ENCODE measurements at places on chromosomes 6 and 20.

GRCh38 chr6:131920656-131921055 lies 30.5 kb downstream of the CCN2 start:
- DNase-seq: no peak

- DNase-seq: no peak
Measured at GRCh38 chr6:153949616-153950015, 89.4 kb upstream of the OPRM1 start.

- no peak for DNase-seq
Measured at GRCh38 chr6:42190554-42191183, 4.1 kb downstream of the GUCA1B start.

- DNase-seq: no peak
Measured at GRCh38 chr6:72589096-72589495, 32.8 kb upstream of the KCNQ5 start.

DNA sequence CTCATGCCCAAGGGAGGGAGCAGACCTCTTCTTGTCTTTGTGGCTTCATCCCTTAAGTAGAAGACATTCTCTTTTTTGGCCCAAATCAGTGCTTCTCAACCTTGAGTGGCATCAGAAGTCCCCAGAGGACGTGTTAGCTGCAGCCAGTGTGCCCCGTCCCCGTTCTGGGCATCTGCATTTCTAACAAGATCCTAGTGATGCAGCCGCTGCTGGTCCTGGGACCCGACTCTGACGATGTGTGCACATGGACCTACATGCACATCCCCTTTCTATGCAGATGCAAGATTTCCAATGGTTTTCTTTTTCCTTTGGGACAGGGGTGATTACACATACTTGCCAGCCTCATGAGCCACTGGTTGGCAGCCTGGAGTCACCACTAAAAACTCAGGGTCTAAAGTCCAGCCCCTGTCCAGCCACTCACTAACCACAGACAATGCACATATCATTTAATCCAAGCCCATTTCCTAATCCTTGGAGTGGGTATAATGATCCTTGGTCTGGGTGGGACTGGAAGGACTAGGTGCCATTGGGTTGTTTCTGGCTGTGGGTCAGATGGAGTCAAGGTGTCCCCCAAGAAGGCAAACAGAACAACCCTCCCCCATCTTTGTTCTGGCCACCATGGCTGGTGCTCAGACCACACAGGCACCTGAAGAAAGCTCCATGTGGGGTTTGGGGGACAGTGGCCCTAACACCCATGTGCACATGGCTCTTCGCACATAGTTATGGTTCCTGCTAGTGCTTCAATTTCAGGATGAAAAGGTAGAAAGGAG lies 6.4 kb downstream of the ACSS1 start:
- DNase-seq: no peak

DNA sequence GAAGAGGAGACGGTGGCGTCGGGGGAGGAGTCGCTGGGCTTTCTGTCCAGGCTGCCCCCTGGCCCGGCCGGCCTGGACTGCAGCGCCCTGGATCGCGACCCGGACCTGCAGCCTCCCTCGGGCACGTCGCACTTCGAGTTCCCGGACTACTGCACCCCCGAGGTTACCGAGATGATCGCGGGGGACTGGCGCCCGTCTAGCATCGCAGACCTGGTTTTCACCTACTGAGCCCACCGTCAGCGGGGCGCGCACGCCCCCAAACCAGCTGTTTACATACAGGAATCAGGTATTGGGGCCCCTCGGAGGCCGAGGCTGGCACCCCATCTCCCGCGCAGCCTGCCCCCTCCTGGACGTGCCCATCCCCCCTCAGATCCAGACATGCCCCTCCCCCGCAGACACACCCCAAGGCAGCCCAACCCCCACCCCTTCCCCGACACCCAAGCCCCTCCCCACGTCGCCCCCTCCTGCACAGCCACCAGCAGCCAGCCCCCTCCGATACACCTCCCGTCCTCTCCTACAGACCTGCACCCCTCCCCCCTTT lies 1.4 kb downstream of the SOX12 start:
- DNase-seq: no peak

GRCh38 chr6:106648651-106649308 lies 19.4 kb downstream of the QRSL1 start:
- DNase-seq: no peak

DNA sequence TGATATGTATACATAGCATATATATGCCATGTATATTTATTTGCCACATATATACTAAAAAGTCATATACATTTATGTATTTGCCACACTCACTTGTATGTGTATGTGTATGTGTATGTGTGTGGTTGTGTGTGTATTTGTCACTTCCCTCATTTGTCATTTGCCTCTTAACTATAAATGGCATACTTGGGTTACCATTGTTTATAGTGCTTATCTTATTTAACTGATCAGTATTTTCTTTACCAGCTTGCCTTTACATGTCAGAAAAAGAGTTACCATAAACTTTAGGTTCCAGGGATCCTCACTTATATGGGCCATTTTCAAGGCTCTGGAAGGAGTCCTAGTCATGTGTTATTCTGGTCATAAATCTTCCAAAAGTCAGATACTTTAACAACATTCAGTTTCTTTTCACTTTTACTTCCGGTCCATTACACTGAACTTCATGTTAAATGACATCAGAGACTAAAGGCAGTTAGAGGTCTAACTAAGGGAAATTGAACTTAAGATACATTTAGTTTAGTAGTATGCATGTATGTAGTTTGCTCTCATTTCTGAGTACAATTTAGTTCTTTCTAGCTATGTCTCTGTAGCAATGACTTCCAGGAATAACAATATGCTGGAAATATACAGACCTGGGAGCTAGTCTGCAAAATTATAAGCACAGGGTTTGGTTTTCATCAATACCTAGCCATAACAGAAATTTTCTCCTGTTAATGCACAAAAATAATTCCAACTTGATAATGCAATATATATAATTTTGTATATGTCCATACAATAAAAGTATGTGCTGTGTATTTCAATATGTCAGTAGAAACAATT lies 33.7 kb upstream of the HIVEP1 start:
- DNase-seq: no peak

DNA sequence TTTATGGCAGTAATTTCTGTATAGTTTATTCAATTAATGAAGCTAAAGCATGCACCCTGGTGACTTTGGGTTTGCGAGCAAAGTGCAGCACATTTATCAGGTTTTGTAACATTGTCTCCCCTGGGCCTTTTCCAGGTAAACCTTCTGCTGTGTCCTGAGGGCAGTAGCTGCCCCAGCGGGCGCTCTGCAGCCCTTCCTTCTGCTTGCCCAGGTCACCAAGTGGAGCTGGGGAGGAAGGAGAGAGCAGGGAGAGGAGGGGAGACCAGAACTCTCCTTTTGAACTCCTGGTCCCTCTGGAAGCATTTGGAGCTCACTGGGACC lies 145.6 kb downstream of the DLL1 start:
- no peak for DNase-seq

DNA sequence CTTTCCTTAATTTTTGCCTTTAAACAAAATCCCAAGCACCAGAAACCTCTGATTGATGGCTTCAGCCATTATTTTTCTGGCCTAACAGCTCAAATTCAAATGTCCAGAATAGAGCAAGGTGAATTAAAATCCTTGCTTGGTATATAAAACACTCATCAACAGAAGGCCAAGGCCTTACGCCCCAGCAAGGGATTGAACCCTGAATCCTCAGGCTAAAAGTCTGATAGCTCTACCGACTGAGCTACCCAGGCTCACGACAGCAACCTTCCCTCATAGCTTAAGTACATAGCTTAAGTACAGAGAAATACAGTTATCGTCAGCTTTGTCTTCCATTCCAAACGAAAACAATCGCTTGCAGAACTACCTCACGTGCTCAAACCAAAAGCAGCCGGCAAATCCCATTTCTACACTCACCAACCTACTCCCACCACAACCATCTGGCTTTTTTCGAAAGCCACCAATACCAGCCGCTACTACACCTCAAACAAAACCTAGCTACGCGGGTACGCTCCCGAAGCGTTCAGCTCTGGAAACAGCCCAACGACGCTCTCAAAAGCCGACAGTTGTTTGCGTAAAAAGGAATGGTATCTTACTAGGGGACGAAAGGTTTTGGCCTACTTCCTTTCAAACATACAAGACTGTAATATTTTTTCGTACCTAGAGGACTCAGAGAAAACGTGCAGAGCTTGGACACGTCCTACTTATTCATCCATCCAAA lies 167.5 kb downstream of the GPX5 start:
- DNase-seq: no peak

DNA sequence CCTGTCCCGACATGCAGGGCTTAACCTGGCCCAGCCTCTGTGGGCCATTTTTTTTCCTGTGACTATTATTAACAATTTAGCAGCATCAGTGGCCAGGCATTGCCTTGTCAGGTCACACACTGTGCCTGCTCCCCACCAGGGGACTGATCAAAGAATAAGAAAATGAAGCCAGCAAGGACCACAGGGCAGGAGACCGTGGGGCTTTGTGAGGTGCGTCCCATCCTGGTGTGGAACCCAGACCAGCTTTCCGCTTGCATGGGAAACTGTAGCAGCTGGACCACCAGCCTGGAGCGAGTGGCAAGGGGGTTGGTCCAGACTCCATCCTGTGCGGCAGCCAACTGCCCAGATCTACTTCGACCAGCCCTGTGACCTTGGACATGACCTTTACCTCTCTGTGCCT lies 218.3 kb downstream of the ANKRD60 start:
- no peak for DNase-seq

- no peak for DNase-seq
Measured at GRCh38 chr20:10481676-10482075, 46.6 kb downstream of the SLX4IP start.

DNA sequence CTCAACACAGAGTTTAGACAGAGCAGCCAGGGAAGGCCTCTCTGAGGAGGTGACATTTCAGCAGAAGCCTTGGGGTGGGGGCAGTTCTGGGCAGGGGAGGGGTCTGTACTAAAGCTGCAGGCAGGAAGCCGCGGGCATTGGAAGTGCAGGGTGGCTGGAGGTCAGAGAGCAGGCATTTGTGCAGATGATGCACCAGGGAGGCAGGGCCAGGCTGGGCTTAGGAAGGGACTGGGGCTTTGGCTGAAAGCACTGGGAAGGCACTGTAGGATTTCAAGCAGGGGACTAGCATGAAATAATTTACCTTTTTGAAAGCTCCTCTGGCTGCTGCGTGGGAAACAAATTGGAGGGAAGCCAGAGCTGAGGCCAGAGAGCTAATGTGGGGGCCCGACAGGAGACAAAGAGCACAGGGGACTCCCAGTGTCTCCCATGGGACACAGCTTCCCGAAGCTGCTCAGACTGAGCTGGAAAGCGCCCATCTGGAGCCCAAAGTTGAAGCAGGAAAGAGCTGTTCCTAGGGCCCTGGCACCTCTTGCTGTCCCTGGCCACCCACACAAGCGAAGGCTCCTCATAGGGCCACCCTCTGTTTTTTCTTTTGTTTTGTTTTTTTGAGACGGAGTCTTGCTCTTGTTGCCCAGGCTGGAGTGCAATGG lies 19.3 kb downstream of the ADA start:
- no peak for DNase-seq

GRCh38 chr20:31605902-31606803 lies 1.1 kb downstream of the ID1 start:
- no peak for DNase-seq

- DNase-seq: no peak
Measured at GRCh38 chr6:156508126-156508525, 269.1 kb upstream of the ARID1B start.

DNA sequence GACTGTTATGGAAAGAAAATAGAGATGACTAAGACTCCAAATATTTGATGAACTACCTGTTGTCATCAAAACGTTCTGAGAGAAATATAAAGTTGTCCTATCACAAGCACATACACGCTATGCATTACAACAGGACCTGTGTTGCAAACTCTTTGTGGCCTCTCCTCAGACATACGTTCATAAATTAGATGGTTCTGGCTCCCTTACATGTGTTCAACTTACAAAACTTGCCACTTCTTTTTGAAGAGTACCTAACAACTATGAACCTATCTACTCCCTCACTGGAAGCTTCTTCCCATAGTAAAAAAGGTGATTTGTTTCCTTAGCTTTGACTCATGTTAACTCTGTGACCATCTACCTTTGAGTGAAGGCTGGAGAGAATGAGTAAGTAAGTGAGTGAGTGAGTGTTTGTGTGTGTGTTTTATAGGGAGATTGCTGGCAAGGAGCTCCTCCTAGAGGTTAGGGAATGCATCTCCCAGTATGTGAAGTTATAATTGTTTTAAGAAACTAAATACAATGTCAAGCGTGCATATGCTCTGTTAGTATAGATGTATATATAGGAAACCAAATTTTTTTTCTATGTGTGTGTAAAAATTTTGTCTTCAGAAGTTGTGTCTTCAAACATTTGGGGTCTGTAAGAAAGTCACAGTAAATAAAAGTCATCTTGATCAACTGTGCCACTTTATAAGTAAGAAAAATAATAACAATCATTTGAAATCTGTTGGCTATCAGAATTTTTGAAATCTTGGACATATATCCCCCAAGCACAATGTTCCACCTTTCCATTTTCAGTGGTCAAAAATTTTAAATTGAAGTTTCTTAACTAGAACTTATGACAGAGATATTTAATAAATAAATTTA lies 1211.1 kb upstream of the GJE1 start:
- DNase-seq: peak; percentile 43

- DNase-seq: no peak
Measured at GRCh38 chr20:13212750-13213149, 8.3 kb upstream of the ISM1 start.

DNA sequence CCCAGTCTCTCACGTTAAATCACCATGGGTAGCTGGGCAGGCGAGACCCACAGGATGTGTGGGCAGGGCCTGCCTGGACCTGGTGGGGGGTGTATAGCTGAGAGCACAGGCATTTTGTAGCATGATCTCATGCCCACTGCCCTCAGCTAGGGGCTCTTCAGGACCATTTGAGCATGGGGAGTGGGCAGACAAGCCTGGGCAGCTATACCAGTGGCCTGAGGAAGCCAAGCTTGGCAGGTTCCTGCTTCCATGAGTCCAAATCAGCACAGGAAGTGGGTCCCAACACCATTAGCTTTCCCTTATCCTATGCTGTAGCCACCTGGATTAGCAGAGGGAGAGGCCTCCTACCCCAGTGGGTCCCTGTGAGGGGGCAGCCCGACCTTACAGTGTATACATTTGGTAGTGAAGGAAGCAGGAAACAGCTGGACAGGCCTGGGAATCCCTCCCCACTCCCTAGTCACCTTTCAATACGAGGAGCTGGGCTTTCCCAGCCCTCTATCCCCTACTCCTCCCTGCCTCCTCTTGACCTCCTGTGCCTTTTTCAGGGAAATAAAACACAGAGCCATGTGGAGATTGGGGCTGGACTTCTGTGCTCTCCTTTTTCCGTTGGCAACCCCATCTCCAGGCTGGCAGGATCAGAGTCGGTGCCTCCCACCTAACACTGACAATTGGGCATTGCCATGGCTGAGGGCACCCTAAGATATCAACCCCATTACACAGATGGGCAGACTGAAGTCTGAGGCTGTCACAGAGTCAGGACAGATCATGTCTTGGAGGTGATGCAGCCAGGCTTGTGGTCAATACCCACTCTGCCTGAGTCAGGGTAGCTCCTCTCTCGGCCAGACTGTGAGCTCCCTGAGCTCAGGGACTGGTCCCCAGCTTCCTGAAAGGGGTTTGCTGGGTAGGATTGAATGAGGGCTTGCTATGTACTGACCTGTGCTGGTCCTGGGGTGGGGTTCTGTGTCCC lies 59.8 kb downstream of the MRPL14 start:
- no peak for DNase-seq

GRCh38 chr6:115270953-115271352 lies 789.7 kb downstream of the FRK start:
- DNase-seq: no peak

- DNase-seq: peak; percentile 79
Measured at GRCh38 chr6:90484903-90485302, 102.0 kb downstream of the MAP3K7 start.

- no peak for DNase-seq
Measured at GRCh38 chr6:100470422-100471120, 5.8 kb upstream of the SIM1 start.

All from hippocampal formation (tissue), 2 donors.